ENCODE measurements at places on chromosomes 5 and 9.

- no peak for DNase-seq
Measured at GRCh38 chr9:94139672-94140417, 55.6 kb downstream of the PTPDC1 start.

DNA sequence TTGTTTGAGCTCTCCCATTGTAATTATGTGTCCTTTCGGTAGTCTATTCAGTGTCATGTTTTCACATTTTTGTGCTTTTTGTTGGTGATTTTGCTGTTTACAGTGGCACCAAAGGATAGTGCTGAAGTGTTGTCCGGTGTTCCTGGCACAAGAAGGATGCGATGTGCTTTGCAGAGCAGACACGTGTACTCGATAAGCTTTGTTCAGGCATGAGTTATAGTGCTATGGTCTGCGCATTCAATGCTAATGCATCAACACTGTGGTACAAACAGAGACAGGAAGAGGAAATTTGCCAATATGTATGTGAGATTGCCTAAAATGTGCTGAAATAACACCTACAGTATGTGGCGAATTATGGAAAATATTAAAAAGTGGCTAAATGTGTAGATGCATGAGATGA lies 913.4 kb upstream of the ACO1 start:
- no peak for DNase-seq

GRCh38 chr5:74295676-74296075 lies 344.9 kb downstream of the ENC1 start:
- no peak for DNase-seq

DNA sequence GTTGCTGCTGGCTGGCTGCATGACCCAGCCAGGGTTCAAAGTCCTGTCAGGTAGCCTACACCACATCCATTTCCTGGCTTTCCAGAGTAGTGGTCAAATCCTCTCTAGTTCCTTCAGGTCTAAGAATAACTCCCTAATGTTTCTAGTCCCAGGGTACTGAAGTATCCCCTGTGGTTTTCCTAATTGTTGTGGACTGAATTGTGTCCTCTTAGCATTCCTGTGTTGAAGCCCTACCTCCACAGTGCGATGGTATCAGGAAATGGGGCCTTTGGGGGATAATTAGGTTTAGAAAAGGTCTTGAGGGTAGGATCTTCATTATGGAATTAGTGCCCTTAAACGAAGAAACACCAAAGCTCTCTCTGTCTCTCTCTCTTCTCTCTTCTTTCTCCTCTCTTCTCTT lies 191.8 kb upstream of the CCNG1 start:
- DNase-seq: no peak

DNA sequence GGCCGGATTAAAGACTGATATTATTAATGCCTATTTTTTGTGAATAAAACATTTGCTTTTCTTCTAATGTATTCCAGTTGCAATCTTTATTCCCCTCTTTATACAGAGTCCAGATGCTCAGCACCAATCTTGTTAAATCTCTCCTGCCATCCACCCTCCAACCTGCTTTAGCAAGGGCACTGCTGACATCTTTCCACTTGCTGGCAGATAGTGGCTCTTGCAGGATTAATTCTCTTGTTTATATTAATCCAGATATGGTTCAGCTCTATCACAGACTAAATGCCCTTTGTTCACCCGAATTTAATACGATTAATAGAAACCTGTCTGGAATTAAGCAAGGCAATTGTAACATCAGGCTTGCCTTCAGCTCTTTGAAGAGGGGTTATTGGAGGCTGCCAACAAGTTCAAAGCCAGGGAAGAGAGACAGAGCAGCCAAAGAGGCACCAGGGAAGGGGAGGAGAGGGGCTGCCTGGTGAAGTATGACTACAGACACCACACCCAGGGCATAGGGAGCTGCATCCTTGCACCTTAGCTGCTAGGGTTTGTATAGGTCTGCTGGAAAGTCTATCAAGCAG lies 236.2 kb downstream of the SAXO1 start:
- DNase-seq: no peak

DNA sequence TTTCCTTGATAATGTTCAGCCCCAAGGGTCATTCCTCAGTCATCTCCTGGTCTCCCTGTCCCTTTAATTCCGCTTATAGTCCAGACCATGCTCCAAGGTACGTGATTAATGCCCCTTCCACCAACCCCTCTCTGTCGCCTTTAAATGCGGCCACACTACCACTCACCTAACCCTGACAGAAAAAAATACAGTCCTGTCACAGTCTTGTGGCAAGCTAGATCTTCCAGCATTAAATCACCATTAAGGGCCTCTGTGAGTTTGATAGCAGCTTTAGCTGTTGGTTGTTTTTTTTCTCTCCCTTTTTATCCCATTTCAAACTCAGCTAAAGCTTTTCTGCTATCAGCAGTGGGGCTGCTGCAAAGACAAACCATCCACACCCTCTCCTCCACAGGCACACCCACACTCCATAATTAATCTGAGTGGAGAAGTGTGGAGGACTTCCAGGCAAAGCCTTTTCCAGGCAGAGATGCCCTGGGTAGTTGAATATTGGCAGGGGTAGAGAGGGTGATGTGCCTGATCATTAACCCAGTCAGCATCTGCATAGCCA lies 522.7 kb upstream of the CLINT1 start:
- no peak for DNase-seq

DNA sequence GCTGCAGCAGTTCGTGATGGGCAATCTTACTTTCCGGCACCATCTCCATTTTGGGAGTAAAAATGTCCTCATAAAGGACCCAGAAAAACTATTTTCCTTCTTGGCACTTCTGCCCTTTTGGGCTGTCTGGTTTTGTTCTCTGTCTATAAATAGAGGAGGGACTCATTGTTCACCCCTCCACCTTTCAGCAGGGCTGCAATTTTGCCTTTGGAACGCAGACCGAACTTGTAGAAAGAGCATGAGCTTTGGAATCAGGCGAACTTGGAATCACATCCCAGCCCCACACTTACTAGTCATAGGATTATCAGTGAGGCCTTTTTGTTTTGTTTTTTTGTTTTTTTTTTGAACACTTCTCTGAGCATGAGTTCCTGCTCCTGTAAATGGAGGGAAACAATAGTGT lies 178.1 kb upstream of the IL12B start:
- no peak for DNase-seq
